ENCODE measurements at places on chromosomes 3 and 15.

DNA sequence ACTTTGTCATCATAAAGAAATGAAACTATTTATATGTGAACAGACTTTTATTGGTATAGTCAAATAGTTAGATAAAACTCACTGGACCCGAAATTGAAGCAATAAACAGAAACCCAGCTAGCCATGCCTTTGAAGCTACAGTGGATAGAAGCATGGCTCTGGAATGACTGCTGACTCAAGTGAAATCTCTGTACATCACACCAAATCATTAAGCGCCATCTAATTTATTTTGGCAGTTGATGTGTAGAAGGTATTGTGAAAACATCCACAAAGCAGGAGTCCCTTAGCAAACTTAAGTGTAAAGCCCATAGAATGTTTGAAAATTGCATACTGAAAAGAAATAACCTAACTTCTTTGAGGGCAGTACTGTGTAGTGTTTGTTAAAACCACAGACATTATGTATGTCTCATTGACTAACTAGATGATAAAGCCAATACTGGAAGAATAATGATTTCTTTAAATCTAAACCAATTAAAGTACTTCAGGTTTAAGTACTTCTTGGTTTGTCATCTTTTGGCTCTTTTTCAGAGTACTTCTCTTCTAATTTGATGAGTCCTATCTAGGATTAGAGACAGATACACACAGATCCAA, 42.8 kb upstream of the FBXL22 start:
- no peak for DNase-seq

GRCh38 chr3:113339616-113340244, 101.6 kb downstream of the CFAP44 start:
- DNase-seq, result no peak

DNA sequence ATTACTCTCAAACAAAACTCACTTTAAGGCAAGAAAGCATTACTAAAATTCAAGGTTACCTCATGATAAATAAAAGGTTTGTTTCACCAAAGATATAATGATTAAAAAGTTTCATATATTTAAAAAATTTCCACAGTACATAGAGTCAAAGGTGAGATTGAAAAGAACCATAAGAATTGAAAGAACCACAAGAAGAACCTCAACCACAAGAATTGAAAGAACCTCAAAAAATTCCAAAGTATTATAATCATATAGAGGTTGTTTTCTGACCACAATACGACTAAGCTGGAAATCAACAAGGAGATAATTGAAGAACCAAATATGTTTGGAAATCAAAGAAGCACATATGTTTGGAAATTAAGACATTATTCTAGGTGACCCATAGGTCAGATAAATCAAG, 52.7 kb downstream of the SLC25A36 start:
- no peak for DNase-seq

GRCh38 chr15:40925863-40926658, 3.1 kb upstream of the DLL4 start:
- DNase-seq, result no peak

GRCh38 chr3:125110876-125111480, 55.2 kb upstream of the HEG1 start:
- no peak for DNase-seq

- no peak for DNase-seq
Observed at GRCh38 chr15:89132611-89133507, 44.6 kb downstream of the ABHD2 start.
